ENCODE measurements at places on chromosomes 7 and 10. TPM values are rescaled to one million over a fixed set of nuclear protein-coding genes. Genes with fewer than 3 reads are reported as not detected.

- DNase-seq = peak; percentile 97
Observed at GRCh38 chr7:106775552-106775936, 89.5 kb upstream of the PIK3CG start.

DNA sequence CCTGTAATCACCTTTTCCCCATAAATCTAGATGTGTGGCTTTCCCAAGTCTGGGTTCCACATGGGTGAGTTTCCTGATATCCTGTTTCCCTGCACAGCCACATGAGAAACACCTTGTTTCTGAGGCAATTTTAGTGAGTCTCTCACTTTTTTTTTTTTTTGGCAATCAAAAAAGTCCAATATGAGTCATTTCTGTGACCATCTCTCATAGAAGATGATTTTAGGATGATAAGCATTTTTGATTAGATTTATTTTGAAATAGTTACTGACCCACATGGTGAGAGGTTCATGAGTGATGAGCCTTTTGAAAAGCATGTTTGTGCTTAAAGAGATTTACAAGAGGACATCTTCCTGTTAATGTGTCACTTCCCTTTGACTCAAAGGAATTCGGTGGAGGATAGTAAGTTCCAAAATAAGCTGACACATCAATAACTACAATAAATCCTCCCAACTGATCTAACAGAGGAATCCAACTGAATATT lies 464.0 kb downstream of the INHBA start:
- DNase-seq = no peak

DNA sequence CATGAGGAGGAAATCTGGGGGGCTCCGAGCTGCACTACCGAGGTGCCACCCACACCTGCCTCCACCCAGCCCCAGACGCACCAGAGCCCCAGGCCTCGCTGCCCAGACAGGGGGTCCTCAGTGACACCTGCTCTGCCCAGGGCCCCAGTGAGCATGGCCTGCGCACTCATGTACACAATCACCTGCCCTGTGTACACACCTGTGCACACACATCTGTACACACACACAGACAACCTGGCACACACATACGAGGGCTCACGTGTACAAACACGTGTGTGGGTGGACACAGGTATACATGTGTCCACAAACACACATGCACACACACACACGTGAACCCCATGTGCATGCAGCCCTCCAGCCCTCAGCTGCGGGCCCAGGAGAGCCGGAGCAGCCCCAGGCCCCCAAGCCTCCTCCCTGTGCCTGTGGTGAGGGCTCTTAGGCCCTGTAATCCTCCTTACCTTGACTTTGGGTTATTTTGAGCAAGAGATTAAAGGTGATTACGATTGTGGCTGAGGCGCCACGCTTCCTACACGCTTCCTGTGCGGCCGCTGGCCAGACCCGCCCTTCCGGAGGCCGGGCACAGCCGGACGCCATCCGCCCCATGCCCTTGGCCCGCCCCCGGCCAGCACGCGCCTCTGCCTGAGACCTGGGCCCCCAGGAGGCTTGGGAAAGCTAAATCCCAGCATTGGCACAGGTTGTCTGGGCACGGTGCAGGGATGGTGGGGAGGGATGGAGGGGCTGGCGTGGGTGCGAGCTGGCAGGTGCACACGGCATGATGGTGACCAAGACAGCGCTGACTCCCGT lies 71.9 kb downstream of the ELFN1 start:
- peak; percentile 66 for DNase-seq

GRCh38 chr10:109784236-109784635 lies 139.1 kb downstream of the XPNPEP1 start:
- no peak for DNase-seq

DNA sequence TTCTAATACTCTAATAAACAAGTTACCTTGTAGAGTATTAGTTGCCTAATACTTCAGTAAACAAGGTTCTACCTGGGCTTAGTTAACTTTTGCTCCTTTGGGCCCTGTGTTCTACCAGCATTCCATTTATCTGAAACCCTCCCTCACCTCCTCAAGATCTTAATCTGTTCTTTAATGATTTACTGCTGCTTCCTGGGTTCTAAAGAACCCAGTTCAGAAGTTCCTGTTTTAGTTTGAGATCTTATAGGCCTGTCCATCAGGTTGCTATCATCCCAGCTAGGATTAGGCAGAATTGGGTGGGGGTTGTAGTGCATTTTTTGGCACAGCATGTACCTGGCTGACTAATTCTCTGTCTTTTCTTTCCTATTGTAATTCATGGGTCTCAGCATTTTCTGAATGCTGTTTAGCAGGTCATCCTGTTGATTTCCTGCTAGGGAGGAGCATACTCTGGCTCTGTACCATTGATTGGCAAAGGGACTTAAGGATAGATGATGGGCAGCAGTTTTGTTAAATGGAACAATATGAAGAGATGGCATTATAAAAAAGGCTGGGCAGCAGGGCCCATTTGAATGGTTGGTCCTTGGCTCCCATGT lies 53.7 kb upstream of the TMEM248 start:
- no peak for DNase-seq

GRCh38 chr7:36712015-36712414 lies 12.3 kb downstream of the AOAH start:
- no peak for DNase-seq

- DNase-seq = no peak
Observed at GRCh38 chr10:19815731-19816410, 361 bp upstream of the PLXDC2 start.

DNA sequence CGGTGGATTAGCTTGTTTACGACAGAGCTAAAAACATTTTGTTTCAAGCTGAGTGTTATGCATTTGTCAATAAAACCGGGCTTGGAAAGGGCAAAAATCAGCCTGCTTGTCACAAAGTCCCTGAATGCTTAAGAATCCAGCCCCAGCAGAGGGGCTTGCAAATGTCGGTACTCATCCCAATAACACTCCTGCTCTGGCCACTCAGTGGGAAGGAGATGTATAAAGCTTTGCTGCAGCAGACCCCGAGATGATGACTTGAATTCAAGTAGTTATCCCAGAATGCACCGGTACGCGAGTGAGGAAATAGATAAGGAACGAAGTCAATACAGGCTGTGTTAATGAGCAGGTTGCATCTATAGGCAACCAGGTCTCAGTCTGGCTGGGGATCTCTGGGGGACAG lies 662.3 kb downstream of the CCSER2 start:
- no peak for DNase-seq

GRCh38 chr7:34756691-34757090 lies 98.7 kb downstream of the NPSR1 start:
- DNase-seq = no peak

CPN1 gene
- total RNA-seq = 0.12 TPM

NCF1 gene
- total RNA-seq = 0.27 TPM

CDC14C gene
- not detected for total RNA-seq

STEAP4 gene
- total RNA-seq = 0.15 TPM

C10orf62 gene
- total RNA-seq = 0.32 TPM

PLCE1 gene
- total RNA-seq = 2.5 TPM

Data from HCT116 (cell line).